ENCODE measurements at places on chromosomes 12 and 14.

GRCh38 chr14:81348061-81348460 lies 52.1 kb downstream of the STON2 start:
- DNase-seq = no peak

DNA sequence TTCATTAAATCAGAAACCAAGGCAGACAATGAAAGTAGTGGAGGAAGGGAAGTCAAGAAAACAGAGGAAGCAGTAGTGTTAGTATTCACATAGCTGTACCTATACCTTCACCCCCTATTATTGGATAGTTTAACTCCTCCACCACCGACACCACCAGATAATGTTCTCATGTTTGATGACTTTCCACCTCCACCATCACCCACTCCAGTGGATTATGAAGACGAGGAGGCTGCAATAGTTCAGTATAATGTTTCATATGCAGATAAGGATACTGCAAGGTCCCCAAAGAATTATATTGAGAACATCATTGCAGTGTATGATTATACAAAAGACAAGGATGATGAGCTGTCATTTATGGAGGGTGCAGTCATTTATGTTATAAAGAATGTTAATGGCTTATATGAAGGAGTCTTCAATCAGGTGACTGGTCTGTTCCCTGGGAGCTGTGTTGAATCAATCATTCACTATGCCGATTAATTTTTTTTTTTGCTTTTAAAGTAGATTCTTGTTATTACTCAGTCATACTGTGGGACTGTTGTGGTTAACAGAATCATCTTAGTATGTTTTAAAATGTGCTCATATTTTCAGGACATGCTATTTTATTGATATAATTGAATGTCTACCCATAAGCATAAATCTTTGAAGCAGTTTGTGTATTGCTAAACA lies 32.2 kb upstream of the KTN1 start:
- peak; percentile 2 for DNase-seq

GRCh38 chr14:104788873-104789663 lies 6.5 kb downstream of the AKT1 start:
- no peak for DNase-seq

GRCh38 chr12:26633591-26634210 lies 199.3 kb downstream of the ITPR2 start:
- DNase-seq = no peak

DNA sequence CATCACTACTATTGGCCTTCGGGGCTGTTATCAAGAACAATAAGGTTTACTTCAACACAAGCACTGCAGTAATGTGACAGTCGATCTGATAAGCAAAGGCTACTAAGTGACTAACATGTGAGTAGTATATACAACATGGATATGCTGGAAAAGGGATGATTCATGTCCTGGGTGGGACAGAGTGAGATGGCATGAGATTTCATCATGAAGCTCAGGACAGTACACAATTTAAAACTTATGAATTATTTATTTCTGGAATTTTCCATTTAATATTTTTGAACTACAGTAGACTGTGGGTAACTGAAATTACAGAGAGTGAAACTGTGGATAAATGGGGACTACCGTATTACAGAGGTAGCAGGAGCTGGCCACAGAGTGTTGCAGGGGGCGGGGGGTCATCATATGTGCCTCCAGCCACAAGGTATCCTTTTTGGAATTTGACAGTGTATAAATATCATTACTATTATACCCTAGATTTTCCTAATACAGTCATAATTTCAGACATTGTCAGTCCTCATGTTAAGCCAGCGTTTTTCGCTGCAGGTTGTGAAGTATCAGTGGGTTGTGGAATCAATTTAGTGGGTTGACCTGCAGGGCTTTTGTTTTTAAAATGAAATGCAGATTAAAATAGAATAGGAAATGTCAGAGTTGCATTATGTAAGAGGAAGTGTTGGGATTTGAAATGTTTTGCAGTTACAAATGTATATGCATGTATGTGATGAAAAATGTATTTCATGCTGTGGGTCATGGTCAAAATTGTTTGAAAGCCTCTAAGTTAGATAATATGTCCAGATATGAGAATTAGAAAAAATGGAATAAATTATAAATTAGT lies 148.0 kb upstream of the NUDT4 start:
- no peak for DNase-seq

GRCh38 chr12:53299101-53299453 lies 418 bp upstream of the MYG1 start:
- peak; percentile 52 for DNase-seq

GRCh38 chr12:82608706-82609105 lies 78.0 kb upstream of the TMTC2 start:
- DNase-seq = no peak

Measured in activated CD4-positive, alpha-beta T cell treated with anti-CD3 and anti-CD28 coated beads, Interleukin-2, Interleukin-4, amounts not matched to agents 100 ng/mL and 50 ng/mL, durations not matched to agents 16 hours and 8 hours (primary cell).